ENCODE measurements at places on chromosomes 12 and 14.

DNA sequence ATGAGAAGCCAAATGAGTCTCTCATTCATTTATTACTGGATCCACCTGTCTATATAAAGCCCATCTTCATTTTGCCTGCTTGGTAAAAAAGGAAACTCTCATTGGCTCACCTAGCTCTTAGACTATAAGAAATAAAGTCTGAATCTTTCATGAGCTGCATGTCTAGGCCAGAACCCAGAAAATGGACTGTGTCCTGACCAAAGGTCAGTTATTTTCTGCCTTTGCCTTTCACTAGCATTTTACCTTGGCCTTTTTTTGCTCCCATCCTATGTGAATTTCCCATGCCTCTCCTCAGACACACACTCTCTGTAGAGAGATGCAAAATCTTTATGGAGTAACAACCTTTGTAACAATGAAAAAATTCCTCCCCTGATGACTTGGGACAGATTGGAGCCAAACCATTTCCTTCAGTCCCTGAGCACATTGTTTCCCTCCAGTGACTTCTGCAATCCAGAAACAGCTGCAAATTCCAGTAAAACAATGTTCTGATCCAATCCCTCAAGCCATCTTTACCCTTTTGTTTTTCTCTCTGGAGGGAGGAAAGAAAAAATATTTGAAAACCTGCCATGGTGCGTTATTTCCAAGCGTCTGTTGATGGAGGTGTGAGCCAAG lies 33.6 kb upstream of the MAP3K9 start:
- H3K27ac ChIP-seq = no peak overlapping the region
- H3K27me3 ChIP-seq = peaks cover 12% of the 10 kb centered on the region

GRCh38 chr14:50070840-50071548 lies 45.4 kb downstream of the VCPKMT start:
- no peaks in the 10 kb centered on the region for H3K4me1 ChIP-seq
- DNase-seq = no peak
- no peak overlapping the region for H3K27ac ChIP-seq
- H3K4me3 ChIP-seq = no peak overlapping the region
- H3K27me3 ChIP-seq = no peaks in the 10 kb centered on the region

- H3K4me1 ChIP-seq = no peaks in the 10 kb centered on the region
- H3K36me3 ChIP-seq = no peaks in the 10 kb centered on the region
- H3K27me3 ChIP-seq = no peaks in the 10 kb centered on the region
- H3K27ac ChIP-seq = no peak overlapping the region
These were observed 82.4 kb upstream of the MYF6 start for GRCh38 chr12:80625051-80625450.

DNA sequence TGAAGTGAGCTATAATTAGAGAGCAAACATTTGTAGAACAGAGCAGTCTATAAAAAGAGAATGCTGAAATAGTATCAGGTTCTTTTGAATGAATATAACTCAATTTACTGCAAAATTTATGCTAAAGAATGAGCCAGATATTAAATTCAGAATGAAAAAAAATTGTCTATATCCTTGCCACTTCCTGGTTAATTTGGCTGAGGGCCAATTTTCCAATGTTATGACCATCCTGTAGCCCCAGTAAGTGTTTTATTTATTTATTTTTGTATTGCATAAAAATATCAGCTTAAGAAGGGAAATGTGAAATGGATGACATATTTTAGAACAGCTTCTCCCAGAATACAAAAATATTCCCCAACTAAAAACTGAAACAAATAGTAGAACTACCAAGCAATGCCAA lies 263.4 kb downstream of the SOX5 start:
- H3K27me3 ChIP-seq = no peaks in the 10 kb centered on the region
- H3K36me3 ChIP-seq = no peaks in the 10 kb centered on the region
- no peak for DNase-seq
- H3K4me3 ChIP-seq = no peak overlapping the region
- no peak overlapping the region for H3K27ac ChIP-seq
- no peaks in the 10 kb centered on the region for H3K4me1 ChIP-seq

- H3K4me3 ChIP-seq = peak overlapping the region; percentile 56
- H3K27me3 ChIP-seq = peaks cover 2% of the 10 kb centered on the region
- peak overlapping the region; percentile 80 for H3K27ac ChIP-seq
- no peak for DNase-seq
These were observed 4.0 kb downstream of the FBXL14 start for GRCh38 chr12:1590221-1590979.
